ENCODE measurements at places on chromosomes 13 and 19.

- no peak for DNase-seq
Observed at GRCh38 chr13:84983321-84983720, 815.9 kb downstream of the SLITRK6 start.

DNA sequence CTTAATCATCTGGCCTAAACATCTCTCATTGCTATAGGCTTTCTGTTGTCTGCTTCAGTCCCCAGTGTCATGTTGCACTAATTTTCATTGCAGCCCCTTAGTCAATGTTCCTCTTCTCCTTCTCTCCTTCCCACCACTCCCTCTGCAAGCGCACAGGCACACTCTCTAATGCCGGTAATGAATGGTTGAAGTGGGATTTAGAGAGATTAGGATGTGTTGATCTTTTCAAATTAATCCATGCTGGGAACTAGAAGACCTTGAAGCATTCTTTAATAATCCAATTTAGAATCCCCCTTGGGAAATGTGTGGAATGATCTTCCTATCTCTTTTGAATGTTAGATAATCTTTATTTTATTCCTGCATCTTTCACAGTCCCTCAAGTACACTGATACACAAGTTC is 33.2 kb upstream of the NDFIP2 start:
- DNase-seq = no peak

GRCh38 chr13:50679321-50679720 is 164.2 kb downstream of the DLEU7 start:
- no peak for DNase-seq

- DNase-seq = no peak
Observed at GRCh38 chr19:2812414-2813234, 7.0 kb upstream of the ZNF554 start.

- no peak for DNase-seq
Observed at GRCh38 chr19:4391701-4392483, 8.5 kb downstream of the SH3GL1 start.

GRCh38 chr13:110010404-110011138 is 224.2 kb upstream of the IRS2 start:
- no peak for DNase-seq

GRCh38 chr13:112095354-112095753 is 28.4 kb downstream of the SOX1 start:
- no peak for DNase-seq

GRCh38 chr19:17584132-17584531 is 28.7 kb downstream of the COLGALT1 start:
- no peak for DNase-seq

DNA sequence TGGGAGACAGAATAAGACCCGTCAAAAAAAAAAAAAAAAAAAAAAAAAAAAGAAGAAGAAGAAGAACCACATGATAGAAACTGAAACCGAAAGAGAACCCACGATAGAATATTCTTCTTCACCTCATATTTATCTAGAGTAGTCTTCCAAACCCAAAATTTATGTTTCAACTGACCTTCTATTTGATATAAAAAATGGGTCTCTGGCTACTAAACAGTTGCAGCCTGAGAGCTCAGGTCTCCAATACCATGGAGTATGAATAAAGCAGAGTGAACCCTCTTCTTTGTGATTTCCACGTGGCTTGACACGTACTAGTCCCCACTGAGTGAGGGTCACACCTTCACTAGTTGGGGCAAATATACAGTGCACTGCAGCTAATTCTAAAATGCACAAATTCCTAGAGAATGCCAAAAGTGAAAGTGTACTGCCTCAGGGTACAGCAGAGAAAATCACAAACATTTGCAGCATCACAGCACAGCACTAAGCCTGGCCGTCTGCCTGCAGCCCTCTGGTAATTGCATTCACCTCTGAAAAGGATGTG is 30.8 kb upstream of the RFC3 start:
- no peak for DNase-seq

DNA sequence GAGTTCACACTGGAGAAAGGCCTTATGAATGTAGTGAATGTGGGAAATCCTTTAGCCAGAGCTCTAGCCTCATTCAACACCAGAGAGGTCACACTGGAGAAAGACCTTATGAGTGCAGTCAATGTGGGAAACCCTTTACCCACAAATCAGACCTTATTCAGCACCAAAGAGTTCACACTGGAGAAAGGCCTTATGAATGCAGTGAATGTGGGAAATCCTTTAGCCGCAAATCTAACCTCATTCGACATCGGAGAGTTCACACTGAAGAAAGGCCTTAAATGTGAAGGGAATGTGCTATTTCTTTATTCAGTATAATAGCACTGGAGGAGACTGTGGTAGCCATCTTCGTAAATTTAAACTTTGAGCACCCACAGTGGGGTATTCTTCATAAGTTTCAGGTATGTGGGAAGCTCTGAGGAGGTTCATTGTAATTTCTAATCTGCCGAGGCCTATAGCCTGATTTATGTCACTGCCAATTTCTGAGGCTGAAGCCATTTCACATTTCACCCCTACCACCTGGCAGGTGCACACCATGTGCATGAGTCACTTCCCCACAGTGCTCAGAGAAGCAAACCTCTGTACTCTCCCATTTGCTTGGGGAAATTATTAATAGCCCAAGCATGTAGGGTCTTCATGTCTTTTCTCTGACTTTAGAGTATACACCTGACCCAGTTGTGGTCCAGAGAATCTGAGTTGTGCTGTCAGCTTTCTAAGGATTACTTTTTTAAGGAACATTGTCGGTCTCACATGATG is 6.4 kb downstream of the ZNF551 start:
- DNase-seq = no peak

- no peak for DNase-seq
Observed at GRCh38 chr13:95239283-95239682, 62.0 kb downstream of the ABCC4 start.

DNA sequence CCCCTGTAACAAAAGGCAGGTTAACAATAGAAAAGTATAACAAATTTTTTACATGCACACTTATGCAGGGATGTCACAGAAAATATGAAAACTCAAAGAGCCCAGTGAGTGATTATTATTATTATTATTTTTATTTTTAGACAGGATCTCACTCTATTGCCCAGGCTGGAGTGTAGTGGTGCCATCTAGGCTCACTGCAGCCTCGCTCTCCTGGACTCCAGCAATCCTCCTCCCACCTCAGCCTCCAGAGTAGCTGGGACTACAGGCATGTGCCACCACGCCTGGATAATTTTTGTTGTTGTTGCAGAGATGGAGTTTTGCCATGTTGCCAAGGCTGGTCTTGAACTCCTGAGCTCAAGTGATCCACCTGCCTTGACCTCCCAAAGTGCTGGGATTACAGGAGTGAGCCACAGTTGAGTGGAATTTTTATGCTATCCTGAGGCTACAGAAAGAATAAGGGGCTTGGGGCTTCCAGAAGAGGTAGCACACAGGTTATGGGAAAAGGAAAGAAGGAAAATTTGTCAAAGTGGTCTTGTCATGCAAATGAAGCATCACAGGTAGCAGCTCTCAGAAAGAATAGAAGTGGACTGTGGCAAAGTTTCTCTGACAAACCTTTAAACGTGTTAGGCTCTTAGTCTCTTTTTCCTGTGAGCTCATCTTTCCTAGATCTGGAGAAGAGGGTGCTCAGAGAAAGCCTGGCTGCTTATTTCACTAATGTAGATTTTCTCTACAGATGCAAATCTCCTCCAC is 87.7 kb upstream of the LSM14A start:
- no peak for DNase-seq

DNA sequence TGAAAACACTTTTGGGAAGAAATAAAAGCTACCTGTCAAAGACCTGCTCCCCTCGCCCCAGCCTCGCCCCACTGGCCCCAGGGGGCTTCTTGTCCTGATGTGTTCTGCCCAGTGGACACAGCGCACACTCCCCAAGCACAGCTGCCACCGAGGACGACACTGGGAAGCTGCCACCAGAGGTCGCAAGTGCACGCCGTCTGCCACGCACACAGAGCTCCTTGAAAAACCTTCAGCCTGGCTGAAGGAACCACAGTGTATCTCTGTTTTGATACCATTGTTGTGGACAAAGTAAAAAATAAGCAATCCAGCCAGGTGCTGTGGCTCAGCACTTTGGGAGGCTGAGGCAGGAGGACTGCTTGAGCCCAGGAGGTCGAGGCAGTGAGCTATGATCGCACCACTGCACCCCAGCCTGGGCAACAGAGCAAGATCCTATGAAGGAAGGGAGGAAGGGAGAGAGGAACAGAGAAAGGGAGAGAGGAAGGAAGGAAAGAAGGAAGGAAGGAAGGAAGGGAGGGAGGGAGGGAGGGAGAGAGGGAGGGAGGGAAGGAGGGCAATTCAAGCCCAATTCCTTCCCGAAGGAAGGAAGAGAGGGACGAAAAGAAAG is 57.3 kb downstream of the CEBPG start:
- DNase-seq = peak; percentile 81

GRCh38 chr19:1168572-1169410 is 5.3 kb downstream of the SBNO2 start:
- peak; percentile 25 for DNase-seq

- DNase-seq = peak; percentile 89
Observed at GRCh38 chr19:34345947-34346351, 19.0 kb upstream of the GPI start.

DNA sequence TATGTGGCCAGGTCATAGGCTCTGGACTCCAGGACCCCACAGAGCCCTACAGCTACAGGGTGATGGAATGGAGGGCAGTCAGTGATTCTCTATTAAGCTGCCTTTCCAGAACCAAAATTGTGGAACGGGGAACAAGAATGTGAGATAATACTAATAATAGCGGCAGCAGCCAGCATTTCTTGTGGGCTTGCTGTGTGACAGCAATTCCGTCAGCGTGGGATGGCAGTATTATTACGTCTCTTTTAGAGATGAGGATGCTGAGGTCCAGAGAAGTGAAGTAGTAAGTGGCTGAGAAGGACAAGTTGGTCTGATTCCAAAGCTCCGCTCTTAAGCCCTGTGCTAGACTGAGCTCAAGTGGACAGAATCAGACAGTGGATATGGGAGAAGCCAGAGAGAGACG is 24.4 kb downstream of the GRIK5 start:
- DNase-seq = no peak

- no peak for DNase-seq
Observed at GRCh38 chr19:2756921-2757881, 17.4 kb upstream of the SLC39A3 start.

DNA sequence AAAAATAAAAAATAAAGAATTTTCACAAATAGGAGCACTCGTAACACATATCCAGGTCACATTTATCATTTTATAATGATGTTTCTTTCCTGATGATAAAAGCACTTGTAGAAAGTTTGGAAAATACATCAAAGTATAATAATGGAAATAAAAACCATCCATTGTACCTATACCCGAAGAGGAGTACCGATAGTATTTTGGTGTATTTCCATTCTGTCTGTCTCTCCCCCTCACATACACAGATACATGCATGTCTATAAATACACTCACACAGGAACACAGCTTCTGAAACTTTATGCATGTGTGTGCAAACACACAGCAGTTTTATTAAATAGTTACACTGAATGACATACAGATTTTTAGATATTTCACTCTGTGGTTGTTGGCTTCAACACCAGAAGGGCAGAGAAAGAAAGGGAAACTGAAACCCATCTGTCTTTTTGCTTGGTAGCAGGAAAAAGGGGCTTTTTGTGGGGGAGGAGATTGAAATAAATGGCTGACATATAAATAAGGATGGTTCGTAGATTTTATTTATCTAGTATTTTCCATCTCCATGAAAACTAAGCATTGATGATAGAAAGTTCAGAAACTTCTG is 114.8 kb downstream of the LRCH1 start:
- DNase-seq = no peak

- no peak for DNase-seq
Observed at GRCh38 chr13:63299866-63300394, 1884.3 kb upstream of the PCDH20 start.

DNA sequence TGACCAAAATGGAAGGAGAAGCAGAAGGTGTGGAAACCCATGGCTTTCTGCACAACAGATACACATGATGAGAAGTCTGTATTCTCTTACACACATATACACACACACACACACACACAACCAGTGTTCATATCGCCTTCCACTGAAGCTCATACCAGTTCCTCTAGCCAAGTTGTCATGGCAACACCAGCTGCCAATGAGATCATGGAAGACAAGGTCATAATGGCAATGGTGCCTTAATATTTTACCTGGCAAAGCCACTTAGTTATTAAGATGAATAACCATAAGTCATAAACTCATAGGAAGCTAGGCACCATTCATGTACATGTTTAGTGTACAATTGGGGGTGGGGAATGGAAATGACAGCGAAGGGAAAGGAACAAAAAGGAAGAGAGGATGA is 2.6 kb upstream of the DHRS12 start:
- no peak for DNase-seq

GRCh38 chr13:38914070-38914469 is 76.6 kb downstream of the STOML3 start:
- peak; percentile 34 for DNase-seq

- no peak for DNase-seq
Observed at GRCh38 chr13:29957320-29957719, 106.9 kb upstream of the UBL3 start.

GRCh38 chr13:80603351-80603750 is 262.4 kb upstream of the SPRY2 start:
- DNase-seq = no peak

DNA sequence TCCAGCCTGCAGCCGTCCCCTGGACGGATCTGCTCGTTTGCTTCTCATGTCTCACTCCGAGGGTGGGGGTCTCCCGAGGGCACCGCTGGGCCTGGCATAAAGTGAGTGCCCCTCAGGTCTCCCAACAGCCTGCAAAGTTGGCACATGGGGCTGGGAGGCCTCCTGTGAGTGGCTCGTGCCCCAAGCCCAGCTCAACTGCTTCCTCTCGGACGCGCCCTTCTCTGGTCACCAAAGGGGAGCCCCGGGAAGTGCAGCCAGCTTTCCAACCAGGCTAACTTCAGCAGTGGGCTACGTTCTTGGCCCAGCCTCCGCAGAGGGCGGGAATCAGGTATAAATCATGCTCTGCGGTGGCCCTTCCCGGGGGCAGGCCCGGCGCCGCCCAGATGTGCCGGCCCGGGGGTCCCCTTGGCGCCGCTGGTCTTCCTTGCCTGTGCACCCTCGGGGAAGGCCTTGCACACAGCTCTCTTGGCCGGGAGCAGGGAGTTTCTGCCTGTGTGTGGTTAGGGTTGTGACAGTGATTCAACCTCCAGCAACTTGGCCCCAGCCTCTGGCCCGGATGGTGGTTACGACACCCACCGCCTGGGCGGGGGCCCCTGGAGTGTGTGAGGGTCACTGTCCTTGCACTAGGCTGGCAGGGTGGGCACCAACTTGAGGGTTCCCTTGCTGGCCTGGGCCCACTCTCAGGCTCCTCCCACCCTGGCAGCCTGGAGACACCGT is 20.7 kb downstream of the CEBPG start:
- DNase-seq = no peak

DNA sequence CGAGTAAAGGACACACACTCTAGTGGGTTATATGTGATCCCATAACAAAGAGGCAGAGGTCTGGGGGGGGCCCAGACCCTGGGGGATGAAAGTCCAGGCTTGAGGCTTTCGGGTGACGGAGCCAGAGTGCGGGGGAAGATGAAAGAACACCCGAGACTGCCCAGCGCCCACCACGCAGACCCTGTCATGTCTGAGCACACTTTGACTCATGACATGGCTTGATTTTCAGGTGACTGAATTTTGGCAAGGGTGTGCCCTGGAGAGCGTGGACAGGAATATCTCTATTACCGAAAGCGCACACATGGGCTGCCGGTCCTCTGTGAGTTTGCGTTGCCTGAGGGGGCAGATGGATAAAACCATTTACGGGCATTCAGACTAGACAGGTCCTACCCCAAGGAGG is 192.0 kb upstream of the SOX1 start:
- DNase-seq = no peak

All from WTC11 (cell line).